ENCODE measurements at places on chromosomes 11 and 22. TPM values are rescaled to one million over a fixed set of nuclear protein-coding genes. Genes with fewer than 3 reads are reported as not detected.

TRAPPC4 gene
- total RNA-seq = 154 TPM

ATL3 gene
- total RNA-seq = 21.1 TPM

ANO5 gene
- total RNA-seq = 0.06 TPM

SEPTIN3 gene
- not detected for total RNA-seq

EFEMP2 gene
- total RNA-seq = 27.9 TPM

DMC1 gene
- 0.03 TPM for total RNA-seq

CD248 gene
- not detected for total RNA-seq

FOLR2 gene
- total RNA-seq = not detected

HIRA gene
- 26.6 TPM for total RNA-seq

ST14 gene
- 0.07 TPM for total RNA-seq

GRCh38 chr11:20362481-20362880, 1.0 kb upstream of the HTATIP2 start:
- no peak for DNase-seq

GRCh38 chr11:86101941-86102407, 33.1 kb upstream of the PICALM start:
- DNase-seq = no peak

GRCh38 chr11:67262731-67263675, 3.3 kb upstream of the GRK2 start:
- DNase-seq = peak; percentile 87

DNA sequence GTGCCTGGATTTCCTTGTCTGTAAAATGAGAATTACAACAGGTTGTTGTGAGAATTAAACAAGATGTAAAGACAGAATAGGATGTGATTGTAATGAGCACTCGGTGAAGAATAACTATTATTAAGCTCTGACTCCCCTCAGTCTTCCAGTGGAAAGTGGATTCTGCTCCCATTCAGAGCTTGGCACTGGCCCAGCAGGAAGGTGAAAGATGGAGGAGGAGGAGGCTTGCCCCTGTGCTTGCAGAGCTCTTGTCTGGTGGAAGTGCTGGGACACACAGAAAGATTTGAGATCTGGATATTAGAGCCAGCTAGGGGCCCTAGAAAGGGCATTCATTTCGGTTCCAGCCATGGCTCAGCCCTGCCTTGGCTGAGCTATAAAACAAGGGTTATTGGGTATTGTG, 28.2 kb downstream of the PHLDB1 start:
- no peak for DNase-seq

DNA sequence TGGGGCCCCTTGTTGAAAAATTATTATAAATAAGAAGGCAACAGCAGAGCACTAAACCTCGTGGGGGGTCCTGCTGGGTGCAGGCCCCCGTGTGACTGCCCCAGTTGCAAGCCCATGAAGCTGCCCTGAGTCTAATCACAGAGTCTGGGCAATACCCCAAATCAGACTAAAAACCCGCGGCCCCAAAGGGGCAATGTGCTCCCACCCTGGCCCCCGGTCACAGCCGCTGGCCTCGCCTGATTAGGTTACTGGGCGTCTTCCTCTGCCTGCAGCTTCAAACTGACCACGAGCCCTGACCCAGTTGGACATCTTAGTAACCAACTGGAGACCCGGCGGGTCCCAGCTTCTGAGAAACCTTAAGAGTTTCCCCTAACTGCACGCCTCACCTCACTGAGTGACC, 1.6 kb downstream of the CXCR5 start:
- no peak for DNase-seq

DNA sequence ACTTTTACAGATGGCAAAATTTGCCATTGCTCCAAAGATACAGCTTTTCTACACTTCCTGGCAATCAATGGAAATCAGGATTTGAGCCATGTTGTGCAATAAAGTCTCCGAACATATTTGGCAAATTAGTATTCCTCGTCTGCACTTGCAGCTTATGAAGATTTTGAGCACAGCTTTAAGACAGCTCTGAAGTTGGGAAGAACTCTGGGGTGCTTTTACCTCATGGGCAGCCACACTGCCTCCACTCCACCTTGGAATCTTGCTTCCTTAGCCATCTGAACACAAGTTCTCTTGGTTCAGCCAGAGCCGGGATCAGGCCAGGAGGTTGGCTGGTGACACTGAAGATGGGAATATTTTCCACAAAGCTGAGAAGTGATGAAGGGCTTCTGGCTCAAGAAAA, 191.2 kb downstream of the CWF19L2 start:
- DNase-seq = no peak

- no peak for DNase-seq
Observed at GRCh38 chr11:68324695-68325094, 12.3 kb downstream of the LRP5 start.

GRCh38 chr11:64262271-64263002, 11.1 kb downstream of the PLCB3 start:
- DNase-seq = no peak

GRCh38 chr11:20156876-20157613, 3.2 kb downstream of the DBX1 start:
- DNase-seq = no peak

GRCh38 chr22:49589811-49590210, 237.9 kb downstream of the BRD1 start:
- DNase-seq = no peak

DNA sequence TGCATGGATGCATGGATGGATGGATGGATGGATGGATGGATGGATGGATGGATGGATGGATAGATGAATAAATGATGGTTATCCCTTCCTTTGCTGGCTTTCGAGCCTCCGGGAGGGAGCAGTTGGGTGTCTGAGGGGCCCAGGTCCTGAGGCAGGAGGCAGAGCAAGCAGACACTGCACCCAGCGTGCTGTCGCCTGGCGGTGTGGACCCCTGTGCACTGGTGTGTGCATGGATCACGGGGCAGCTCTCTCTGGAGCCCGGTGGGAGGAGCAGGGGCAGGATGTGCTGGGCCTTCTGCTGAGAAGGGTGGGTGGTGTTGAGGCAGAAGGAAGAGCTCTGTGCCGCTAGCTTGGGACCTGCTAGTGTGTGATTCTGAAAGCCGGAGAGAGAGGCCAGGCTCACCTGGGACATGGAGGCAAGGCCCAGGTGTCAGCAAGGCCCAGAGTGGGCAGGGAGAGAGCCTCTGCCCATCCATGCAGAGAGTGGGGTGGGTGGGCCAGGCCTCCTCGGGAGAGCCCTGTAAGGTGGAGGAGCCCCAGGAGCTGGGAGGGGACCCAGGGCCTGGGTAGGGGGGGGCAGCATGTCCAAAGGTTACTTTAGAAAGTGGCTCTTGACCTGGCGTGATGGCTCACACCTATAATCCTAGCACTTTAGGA, 254.4 kb downstream of the BRD1 start:
- no peak for DNase-seq

DNA sequence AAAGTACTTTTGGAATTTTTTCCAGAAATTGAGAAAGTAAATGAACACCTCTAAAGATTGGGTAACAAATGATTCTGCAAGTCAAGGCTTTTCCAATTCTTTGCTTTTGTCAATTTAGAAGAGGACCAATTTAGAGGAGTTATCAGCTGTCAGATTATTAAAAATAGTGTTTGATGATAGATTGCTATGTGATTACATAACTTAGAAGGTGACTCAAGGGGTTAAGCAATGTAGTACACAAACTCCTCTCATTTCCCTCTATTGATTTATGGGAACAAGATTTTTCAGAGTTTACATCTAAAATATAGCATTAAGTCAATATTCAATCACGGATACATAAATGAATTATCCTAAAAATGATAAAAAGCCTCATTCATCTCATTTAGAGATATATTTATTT, 70.3 kb downstream of the INSC start:
- DNase-seq = no peak

DNA sequence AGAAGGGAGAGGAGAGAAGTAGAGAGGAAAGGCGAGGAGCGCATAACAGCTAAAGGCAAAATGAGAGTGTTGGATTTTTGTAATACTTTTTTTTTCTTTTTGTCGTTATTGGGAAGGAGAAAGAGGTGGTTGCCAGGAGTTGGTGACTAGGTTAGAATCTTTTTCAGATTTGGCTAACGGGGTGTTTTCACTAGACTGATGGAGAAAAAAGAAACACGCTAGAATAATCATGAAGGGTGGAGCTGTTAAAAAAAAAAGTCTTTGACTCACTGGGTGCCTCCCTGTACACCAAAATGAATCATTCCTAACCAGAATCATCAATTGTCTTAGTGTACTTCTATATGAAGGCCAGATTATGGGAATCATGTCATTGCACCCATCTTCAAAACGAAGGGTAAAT, 12.7 kb downstream of the BLID start:
- DNase-seq = peak; percentile 57

DNA sequence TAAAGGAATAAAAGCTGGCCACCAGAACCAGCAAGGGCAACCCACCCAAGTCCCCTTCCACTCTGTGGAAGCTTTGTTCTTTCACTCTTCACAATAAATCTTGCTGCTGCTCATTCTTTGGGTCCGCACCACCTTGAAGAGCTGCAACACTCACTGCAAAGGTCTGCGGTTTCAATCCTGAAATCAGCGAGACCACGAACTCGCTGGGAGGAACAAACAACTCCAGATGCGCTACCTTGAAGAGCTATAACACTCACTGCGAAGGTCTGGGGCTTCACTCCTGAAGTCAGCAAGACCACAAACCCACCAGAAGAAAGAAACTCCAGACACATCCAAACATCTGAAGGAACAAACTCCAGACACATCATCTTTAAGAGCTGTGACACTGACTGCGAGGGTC, 365.2 kb upstream of the LUZP2 start:
- no peak for DNase-seq

DNA sequence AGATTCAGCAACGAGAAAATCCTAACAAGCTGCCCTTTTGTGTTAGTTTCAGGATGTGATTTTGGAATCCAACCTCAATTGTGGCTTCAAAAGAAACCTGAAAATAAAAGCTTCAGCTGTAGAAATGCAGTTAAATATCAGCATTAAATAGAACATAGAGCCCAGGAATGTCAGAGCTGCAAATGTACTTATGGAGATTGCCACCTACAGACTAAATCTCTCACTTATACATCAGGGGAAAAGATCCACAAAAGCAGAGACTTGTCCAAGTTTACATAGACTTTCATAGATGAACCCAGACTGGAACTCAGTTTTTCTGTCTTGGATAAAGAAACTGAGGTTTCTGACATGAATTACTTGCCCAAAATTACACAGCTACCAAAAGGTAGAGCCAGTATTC, 446.6 kb downstream of the DLG2 start:
- no peak for DNase-seq

- peak; percentile 41 for DNase-seq
Observed at GRCh38 chr11:68825571-68825970, 16.1 kb downstream of the CPT1A start.

GRCh38 chr11:119747868-119748660, 19.1 kb upstream of the NECTIN1 start:
- no peak for DNase-seq

GRCh38 chr11:133181066-133181465, 351.2 kb downstream of the OPCML start:
- no peak for DNase-seq

DNA sequence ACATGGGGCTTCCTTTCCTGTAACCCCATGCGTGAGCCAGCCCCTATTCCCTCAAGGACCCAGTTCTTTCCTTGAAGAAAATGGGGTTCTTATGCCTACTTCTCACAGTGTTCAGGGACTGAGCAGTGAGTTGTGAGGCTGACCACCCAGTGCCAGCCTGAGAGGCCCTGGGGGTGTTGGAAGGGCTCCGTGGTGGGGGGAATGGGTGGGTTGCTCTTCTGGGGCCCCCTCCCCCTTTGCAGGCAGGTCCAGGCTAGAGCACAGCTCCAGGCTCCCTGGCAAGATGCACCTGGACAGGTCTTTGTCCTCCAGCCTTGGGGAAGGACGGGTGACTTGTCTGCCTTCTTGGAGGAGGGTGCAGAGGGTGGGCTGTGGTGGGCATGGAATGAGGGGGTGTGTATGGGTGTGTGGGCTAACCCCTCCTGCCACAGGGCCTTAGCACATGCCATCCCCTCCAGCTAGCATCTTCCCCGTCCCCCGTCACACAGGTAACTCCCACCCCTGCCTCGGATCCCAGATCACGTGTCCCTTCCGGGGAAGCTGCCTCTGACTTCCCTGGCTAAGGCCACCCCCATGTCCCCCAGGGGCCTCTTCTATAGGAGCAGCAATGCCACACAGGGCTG, 64.6 kb downstream of the MYEOV start:
- DNase-seq = no peak

DNA sequence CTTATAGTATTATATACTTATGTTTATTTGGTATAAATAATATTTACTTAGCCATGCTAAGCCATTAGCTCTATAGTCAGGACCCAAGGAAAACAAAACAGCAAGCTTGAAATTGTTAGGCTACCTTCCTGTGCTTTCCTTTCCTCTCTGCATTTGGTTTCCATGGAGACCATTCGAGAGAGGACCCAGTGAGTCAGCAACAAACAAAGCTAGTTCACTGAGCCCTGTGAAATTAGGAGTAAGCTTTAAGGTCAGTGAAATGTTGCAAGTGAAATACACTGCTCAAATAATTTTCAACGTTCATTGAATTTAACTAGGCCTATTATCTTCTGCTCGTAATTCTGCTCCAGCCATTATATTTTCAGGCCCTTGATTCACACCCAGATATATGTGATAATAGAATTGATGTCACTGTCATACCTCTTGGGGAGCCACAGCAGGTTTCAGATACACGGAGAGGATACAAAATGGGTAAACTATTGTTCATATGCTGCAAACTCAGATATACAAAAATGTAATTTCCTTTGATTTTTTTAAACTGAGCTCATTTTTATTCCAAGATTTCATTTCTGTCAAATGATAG, 9.1 kb upstream of the OR10D3 start:
- peak; percentile 73 for DNase-seq

DNA sequence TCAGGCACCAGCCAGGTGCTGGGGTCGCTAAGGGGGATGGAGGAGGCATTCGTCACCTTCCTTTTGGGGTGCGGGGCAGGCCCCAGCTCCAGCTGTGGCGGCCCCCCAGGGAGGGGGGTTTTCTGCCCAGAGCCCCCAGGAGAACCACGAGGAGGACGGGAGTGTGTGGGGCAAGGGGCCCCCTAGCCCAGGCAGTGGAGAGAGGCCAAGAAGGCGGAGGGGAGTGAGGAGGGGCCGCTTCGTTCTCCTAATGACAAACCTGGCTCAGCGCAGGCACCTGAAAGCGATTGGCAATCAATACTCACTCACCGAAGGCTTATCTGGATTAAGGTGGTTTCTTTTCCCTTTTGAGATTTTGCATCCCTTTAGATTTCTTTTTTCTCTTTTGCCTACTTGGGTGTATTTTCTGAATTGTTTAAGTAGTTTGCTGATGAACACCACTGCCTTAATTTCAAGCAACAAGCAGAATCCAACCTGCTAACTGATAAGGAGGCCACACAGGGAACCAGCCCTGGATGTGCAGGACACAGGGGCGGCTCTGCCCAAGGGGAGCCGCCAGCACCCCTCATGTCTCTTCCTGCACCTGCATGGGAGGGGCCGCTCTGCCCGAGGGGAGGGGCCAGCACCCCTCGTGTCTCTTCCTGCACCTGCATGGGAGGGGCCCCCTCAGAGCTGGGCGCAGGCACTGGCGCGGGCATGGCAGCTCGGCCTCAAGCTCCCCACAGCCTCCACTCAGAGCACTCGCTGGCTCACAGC, 122.3 kb downstream of the BRD1 start:
- DNase-seq = no peak

GRCh38 chr11:126459691-126460281, 104.3 kb downstream of the ST3GAL4 start:
- no peak for DNase-seq
